ENCODE measurements at places on chromosomes 2 and 18. TPM values are rescaled to one million over a fixed set of nuclear protein-coding genes. Genes with fewer than 3 reads are reported as not detected.

KANSL3 gene
- 39.7 TPM for total RNA-seq

PLCL1 gene
- total RNA-seq: 12.4 TPM

CNDP1 gene
- not detected for total RNA-seq

CFAP221 gene
- total RNA-seq: not detected

STON1 gene
- 24.6 TPM for total RNA-seq

IL1F10 gene
- not detected for total RNA-seq

PARD6G gene
- 0.54 TPM for total RNA-seq

CDH2 gene
- total RNA-seq: 64.1 TPM

SERPINB4 gene
- total RNA-seq: not detected

THSD7B gene
- total RNA-seq: not detected

MC5R gene
- not detected for total RNA-seq

- DNase-seq: no peak
Measured at GRCh38 chr2:170224692-170225294, 46.8 kb downstream of the MYO3B start.

- DNase-seq: no peak
Measured at GRCh38 chr2:174613531-174613930, 15.9 kb upstream of the WIPF1 start.

GRCh38 chr2:199443589-199444130 lies 14.1 kb downstream of the SATB2 start:
- peak; percentile 44 for DNase-seq

GRCh38 chr2:155218945-155219344 lies 520.5 kb downstream of the KCNJ3 start:
- no peak for DNase-seq

GRCh38 chr2:26712486-26713465 lies 20.3 kb downstream of the KCNK3 start:
- no peak for DNase-seq

GRCh38 chr2:10720306-10720705 lies 1.1 kb upstream of the ATP6V1C2 start:
- DNase-seq: no peak

GRCh38 chr2:121818546-121818945 lies 63.1 kb downstream of the TSN start:
- DNase-seq: no peak

- peak; percentile 63 for DNase-seq
Measured at GRCh38 chr2:133581010-133581760, 12.9 kb upstream of the NCKAP5 start.

- peak; percentile 44 for DNase-seq
Measured at GRCh38 chr2:197229509-197230443, 80.8 kb downstream of the ANKRD44 start.

GRCh38 chr2:88451811-88452564 lies 505 bp downstream of the FOXI3 start:
- DNase-seq: no peak

DNA sequence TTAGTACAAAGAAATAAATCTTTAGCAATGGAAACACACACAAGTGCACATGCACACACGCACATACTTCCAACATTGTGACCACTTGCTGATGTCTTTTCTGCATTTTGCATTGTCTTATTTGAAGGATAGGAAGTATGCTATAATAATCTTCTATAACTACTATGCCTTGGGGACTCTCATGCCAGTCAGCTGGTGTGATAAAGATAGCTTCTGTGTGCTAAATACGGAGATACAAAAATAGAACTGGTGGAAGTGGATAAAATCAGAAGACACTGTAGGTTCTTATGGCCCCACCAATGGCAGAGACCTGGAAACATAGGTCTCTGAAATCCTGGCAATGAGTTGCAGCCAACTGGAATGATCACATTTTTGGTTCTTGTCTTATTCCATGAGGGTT lies 31.5 kb upstream of the RASGRP3 start:
- DNase-seq: no peak

DNA sequence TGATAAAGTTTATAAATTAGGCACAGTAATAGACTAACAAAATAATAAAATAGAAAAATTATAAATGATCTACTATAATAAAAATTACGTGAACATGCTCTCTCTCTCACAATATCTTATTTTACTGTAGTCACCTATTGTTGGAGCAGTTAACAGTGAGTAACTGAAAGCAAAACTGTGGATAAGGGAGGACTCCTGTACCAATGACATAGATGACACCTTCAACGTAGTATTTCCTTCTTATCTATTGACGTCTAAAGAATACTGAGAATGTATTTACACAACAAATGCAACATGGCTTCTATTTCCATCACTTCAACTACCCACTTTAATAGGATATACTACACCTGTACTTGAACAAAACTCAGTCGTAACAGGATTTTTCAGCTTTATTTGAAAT lies 31.5 kb downstream of the HNRNPLL start:
- no peak for DNase-seq

- no peak for DNase-seq
Measured at GRCh38 chr18:37440206-37440605, 125.4 kb downstream of the CELF4 start.

Data from fibroblast of the aortic adventitia (primary cell).